CD8-positive, alpha-beta memory T cell (primary cell): ENCODE measurements at places on chromosomes 16 and 17. TPM values are rescaled to one million over a fixed set of nuclear protein-coding genes. Genes with fewer than 3 reads are reported as not detected.

DNA sequence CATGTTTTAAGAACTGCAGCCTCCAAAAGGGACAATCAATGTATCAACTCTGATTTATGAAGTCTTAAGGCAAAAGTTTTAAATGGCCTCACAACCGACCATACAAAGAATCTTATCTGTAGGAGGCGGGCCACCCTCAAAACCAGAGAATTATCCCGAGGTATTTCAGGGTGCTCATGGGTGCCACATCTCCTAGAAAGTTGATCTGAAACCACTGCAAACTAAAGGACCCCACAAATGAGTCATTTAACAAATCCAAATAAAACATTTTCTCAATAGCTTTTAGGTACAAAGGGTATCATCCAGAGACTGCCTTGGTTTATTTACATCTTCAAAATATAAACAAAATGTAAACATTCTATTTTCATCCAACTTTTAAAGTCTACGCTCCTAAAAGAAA, 6.8 kb downstream of the ERN1 start:
- no peak for DNase-seq

DNA sequence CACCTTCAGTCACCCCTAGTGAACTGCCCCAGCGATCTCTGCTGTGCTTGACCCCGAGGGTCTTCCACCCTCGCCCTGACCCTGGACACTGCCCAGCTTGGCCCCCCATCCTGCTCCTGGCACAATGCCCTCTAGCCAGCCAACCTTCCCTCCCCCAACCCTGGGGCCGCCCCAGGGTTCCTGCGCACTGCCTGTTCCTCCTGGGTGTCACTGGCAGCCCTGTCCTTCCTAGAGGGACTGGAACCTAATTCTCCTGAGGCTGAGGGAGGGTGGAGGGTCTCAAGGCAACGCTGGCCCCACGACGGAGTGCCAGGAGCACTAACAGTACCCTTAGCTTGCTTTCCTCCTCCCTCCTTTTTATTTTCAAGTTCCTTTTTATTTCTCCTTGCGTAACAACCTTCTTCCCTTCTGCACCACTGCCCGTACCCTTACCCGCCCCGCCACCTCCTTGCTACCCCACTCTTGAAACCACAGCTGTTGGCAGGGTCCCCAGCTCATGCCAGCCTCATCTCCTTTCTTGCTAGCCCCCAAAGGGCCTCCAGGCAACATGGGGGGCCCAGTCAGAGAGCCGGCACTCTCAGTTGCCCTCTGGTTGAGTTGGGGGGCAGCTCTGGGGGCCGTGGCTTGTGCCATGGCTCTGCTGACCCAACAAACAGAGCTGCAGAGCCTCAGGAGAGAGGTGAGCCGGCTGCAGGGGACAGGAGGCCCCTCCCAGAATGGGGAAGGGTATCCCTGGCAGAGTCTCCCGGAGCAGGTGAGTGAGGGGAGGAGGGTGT, at the start of gene TNFSF13:
TNFSF13 (plus strand) TSS at position 207 of the 776 bp plus-strand sequence; CDS start at position 497, 290 bp downstream.
- DNase-seq, result no peak

- peak; percentile 19 for DNase-seq
Observed at GRCh38 chr17:78933025-78933958, 8.1 kb upstream of the TIMP2 start.

DNA sequence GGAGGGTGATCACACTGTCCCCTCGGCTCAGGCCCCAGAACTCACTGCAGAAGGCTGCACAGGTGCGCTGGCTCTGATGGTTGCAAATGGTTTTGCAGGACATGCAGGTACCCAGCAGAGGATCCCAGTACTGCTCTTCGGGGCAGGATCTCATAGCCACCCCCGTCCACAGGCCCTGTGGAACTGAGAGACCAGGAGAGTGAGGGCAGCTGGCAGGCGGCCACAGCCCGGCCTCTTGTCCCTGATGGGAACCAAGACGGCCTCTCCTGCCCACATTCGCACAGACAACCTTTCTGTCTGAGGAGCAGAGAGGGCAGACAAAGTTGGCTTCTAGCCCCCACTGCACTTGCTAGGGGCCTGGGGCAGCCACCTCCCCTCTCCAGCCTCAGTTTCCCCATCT, 19.5 kb downstream of the TNFRSF13B start:
- DNase-seq, result no peak

GRCh38 chr16:4257646-4258556, 14.9 kb downstream of the TFAP4 start:
- DNase-seq, result no peak

DNA sequence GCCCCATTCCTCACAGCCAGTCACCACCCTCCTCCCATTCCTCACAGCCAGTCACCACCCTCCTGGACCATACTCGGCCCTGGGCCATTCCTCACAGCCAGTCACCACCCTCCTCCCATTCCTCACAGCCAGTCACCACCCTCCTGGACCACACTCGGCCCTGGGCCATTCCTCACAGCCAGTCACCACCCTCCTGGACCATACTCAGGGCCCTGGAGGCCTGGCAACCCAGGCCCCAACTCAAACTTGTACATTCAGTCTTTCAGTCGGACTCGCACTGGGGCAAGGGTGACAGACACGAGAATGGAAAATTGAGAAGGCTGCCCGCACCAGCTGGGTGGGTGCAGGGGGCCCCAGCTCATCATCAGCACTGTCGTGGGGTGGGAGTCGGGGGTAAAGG, 30.4 kb upstream of the FOXK2 start:
- DNase-seq, result no peak

DNA sequence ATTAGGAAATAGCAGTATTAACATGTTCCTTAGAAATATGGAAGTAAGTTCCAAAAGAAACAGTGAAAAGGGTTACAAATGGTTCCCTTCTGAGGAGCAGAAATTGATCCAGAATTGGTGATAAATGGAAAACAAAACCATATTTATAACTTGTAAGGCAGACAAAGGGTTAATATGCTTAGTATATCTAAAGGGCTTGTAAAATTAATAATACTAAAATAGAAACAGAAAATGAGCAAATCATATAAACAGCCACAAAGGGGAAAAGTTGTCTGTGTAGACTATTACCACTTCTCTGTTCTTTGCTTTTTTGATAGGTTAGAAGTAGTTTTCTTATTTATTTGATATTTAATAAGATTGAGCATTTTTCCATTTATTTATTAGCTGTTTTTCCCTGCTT, 64.4 kb downstream of the NFATC3 start:
- DNase-seq, result no peak

DNA sequence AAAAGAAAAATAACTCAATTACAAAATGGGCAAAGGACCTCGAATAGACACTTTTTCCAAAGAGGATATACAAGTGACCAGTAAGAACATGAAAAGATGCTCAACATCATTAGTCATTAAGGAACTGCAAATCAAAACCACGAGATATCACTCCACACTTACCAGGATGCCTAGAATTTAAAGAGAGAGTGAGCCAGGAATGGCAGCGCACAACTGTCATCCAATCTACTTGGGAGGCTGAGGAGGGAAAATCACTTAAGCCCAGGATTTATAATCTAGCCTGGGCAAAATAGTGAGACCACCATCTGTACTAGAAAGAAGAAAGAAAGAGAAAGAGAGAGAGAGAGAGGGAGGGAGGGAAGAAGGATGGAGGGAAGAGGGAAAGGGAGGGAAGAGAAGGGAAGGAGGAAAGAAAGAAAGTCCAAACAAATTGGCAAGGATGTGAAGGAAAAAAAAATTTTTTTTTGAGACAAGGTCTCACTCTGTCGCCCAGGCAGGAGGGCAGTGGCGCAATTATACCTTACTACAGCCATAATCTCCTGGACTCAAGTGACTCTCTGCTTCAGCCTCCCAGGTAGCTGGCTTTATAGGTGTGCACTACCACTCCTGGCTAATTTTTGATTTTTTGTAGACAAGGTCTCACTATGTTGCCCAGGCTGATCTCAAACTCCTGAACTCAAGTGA, 22.6 kb downstream of the TBX2 start:
- DNase-seq, result no peak

DNA sequence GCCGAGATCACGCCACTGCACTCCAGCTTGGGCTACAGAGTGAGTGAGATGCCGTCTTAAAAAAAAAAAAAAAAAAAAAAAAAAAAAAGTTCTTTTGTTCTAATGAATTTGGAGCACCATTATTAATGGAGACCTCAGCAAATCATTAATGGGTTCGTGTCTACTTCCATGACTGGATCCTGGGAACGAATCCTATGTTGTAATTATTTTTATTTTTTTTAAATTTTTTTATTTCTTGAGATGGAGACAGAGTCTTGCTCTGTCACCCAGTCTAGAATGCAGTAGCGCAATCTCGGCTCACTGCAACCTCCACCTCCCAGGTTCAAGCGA, 30.7 kb downstream of the SPOP start:
- DNase-seq, result no peak

GRCh38 chr16:57815987-57816745, 13.9 kb upstream of the KIFC3 start:
- no peak for DNase-seq

GRCh38 chr17:21251337-21252010, 1.7 kb downstream of the NATD1 start:
- no peak for DNase-seq

- no peak for DNase-seq
Observed at GRCh38 chr17:63823659-63824331, 3.4 kb upstream of the PSMC5 start.

- DNase-seq, result no peak
Observed at GRCh38 chr17:61487161-61487988, 35.2 kb downstream of the TBX4 start.

DNA sequence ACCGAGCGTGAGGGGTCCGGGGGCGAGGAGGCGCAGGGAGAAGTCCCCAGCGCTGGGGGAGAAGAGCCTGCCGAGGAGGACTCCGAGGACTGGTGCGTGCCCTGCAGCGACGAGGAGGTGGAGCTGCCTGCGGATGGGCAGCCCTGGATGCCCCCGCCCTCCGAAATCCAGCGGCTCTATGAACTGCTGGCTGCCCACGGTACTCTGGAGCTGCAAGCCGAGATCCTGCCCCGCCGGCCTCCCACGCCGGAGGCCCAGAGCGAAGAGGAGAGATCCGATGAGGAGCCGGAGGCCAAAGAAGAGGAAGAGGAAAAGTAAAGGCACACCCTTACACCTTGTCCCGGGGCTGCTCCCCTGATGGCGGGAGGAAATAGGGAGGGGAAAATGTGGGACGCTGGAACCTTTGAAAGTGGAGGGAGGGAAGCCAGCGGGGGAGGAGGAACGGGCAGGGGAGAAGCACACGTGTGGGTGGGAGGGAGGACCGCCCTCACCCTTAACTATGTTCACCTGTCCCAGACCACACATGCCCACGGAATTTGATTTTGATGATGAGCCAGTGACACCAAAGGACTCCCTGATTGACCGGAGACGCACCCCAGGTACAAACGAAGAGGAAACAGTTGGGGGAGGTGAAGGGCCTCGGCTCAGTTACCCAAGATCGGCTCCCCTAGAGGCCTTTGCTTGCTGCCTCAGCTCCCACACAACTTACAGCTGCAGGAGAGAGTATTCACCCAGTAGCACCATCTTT, 916 bp downstream of the PAGR1 start:
- DNase-seq, result peak; percentile 69

DNA sequence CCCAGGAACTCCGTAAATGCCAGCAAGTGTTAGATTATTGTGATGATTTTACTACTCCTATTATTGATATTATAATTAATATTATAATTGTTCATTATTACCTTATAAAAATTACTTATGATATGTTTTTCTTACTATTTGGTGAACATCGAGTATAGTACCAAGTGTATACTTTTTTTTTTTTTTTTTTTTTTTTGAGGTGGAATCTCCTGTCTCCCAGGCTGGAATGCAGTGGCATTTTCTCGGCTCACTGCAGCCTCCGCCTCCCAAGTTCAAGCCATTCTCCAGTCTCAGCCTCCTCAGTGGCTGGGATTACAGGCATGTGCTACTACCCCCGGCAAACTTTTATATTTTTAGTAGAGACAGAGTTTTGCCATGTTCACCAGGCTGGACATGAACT, 347.0 kb downstream of the WWOX start:
- DNase-seq, result no peak

GRCh38 chr17:75691801-75692626, 24.9 kb downstream of the SAP30BP start:
- DNase-seq, result no peak

DNA sequence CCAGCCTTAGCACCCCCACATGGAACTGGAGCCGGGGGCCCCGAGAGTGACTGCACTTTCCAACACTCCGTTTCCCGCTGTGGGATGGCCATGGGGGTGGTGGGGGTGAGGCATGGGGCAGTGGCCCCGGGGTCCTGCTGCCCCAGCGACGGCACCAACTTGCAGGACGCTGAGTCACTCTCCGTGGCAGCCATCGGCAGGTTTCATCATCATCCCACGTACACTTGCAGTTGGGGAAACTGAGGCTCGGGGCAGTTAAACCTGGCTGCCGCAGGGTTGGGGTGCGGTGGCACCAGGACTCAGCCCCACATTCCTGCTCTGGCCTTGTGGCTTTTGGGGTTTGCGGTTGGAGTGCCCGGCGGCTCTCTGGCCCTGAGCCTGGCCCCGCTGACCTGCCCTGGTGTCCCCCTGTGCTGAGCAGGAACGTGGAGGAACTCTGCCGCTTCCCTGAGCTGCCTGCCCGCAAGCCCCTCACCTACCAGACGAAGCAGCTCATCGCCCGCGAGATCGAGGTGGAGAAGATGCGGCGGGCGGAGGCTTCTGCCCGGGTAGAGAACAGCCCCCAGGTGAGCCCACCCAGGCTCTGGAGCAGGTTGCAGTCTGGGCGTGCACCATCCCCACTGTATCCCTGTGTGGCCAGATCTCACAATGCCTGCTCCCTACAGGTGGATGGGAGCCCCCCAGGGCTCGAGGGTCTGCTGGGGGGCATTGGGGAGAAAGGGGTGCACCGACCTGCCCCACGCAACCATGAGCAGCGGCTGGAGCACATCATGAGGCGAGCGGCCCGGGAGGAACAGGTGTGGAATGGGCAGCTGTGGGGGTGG, 4.0 kb downstream of the GNG13 start:
- DNase-seq, result no peak

- peak; percentile 75 for DNase-seq
Observed at GRCh38 chr17:17849845-17850373, 13.1 kb upstream of the SREBF1 start.

DNA sequence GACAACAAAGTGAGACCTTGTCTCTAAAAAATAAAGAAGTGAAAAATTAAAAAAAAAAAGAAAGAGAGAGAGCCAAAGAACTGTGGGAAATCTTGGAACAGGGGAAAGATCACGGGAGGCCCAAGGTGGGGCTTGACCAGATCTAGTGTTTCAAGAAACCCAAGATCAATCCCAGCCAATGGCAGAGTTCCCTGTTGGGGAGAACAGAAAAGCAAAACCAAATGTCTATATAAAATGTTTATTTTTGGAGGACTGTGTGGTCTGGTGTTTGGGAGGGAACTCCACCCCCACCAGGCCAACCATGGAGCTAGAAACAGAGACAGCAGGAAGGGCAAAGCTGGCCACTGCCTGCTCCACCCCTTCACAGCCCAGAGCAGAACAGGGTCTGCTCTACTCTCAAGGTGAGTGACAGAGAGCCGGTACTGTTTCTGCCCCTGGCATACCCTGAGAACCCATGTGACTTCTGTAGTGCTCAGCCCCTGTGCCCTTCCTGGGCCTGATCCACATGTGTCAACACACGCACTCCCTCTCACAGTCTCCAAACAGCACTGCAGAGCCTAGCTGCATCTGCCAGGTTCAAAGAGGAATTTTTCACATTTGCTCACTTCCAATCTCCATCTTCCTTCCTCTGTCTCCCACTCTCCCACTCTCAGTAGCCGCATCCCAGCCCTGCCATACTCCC, 3.7 kb downstream of the TMEM101 start:
- no peak for DNase-seq

Gene DNAH17
- 0.20 TPM for total RNA-seq

Gene NOL3
- 2.1 TPM for total RNA-seq

Gene DUXB
- not detected for total RNA-seq

Gene C1QTNF1
- total RNA-seq, result not detected

Gene C1QL1
- not detected for total RNA-seq

Gene PRR35
- not detected for total RNA-seq

Gene TNFSF12
- 22.5 TPM for total RNA-seq

Gene TMC7
- total RNA-seq, result not detected

Gene TP53TG3
- total RNA-seq, result not detected

Gene GRIN2A
- total RNA-seq, result not detected
